AG09309 (cell line): ENCODE measurements at places on chromosomes 3 and 15.

DNA sequence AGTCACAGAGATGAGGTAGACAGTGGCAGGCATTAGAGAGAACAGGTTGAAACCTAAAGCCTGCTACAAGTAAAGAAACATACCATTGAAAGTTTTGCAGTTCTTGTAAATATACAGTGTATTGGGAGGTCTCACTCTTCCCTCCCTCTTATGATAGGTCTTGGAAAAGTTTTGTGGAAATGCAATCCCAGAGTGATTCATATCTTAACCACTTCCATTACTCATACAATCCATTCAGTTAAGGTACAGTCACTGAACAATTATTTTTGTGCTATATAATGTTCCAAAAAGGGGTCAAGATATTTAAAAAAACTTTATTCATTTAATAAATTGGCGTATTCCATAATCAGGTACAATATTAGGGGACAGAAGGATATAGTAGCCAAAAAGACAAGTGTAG lies 737.7 kb upstream of the ALCAM start:
- DNase-seq = peak; percentile 43

DNA sequence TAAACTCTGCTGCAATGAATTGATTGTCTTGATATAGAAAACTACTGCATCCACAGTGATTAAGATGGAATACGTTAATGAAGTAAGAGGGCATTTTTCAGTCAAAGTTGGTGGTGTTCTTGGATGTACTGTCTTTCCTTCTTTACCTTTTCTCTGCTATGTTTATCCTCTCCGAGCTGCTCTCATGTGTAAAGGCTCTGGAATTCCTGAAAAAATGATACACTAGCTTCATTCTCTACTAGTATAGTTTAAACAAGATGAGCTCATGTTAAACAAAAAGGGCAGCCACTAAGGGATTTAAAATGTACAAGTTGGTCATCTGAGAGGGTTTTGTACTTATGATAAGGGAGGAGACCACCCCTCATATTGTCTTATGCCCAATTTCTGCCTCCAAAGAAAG lies 504.6 kb upstream of the NECTIN3 start:
- no peak for DNase-seq

DNA sequence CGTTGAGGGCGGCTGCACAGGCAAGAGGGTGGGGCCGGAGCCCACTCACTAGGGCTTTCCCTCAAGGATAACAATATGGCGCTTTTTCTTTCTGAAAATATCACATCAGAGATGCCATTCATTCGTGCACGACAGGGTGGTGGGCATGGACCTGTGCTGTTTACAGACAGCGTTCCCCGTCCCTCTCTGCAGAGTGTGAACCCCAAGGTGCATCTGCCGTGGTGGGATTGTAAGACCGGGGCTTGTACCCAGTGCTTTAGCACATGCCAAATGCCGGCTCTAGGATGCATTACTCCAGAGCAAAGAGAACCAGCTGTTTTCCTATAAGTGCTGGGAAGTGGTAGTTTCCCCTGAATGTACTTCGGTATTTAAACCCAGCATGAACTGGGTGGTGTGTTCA lies 37.0 kb downstream of the CHDH start:
- DNase-seq = no peak

- no peak for DNase-seq
Observed at GRCh38 chr15:69167218-69167846, 6.9 kb downstream of the GLCE start.

GRCh38 chr15:41207687-41208448 lies 22.7 kb downstream of the EXD1 start:
- DNase-seq = peak; percentile 66

DNA sequence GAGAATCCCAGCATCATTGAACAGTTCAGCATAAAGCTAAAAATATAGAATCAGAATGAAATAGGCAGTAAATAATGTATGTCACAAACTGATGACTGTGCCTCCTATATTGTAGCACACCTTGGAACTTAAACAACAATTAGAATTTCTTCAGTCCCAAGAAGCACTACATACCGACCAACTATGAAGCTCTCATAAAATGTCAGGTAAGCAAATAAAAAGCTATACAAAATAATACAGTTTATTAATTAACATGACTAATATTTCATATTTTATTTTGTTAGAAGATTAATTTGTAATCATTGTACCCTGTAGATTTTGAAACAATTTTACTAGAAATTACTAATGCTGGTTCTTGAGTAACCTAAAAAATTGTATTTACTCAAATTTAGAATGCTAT lies 85.1 kb upstream of the GK5 start:
- DNase-seq = no peak

DNA sequence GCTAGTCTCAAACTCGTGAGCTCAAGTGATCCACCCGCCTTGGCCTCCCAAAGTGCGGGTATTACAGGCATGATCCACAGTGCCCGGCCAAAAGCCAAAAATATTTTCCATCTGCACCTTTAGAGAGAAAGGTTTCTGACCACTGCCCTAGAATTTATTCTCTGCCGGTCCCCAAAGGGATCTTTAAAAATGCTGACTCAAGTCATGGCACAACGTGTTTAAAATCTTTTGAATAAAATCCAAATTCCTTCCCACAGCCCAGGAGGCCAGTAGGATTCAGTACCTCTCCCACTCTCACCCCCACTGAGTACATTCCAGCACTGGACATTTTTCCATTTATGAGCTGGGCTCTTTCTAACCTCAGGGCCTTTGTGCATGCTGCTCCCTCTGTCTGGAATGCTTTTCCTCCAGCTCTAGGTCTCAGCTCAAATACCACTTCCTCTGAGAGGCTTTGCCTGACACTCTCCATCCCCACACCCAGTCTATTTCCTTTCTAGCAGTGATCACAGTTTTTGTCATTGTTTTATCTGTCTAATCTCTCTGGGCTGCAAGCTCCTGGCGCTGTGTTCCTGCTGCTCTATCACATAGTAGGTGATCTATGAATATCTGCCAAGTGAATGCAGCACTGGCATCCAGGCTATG lies 502.9 kb downstream of the SHQ1 start:
- no peak for DNase-seq

DNA sequence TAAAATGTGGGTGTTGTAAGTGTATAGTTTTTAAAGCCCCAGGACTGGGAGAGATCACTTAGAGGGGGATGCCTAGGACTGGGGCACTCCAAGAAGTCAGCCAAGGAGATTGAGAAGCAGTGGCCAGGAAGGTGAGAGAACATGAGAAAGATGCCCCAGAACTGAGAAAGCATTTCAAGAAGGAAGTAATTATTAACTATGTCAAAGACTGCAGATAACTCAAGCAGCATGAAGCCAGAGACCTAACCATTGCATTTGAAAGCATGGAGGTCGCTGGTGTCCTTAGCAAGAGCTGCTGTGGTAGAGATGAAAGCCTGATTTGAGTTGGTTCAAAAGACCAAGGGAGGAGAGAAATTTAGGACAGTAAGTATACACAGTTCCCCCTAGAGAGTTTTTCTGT lies 30.6 kb upstream of the SLC2A2 start:
- no peak for DNase-seq

GRCh38 chr15:85174521-85174920 lies 192.9 kb downstream of the PDE8A start:
- DNase-seq = no peak

- DNase-seq = no peak
Observed at GRCh38 chr3:88640581-88640980, 466.8 kb upstream of the EPHA3 start.

GRCh38 chr3:6753536-6753935 lies 107.4 kb upstream of the GRM7 start:
- DNase-seq = no peak

DNA sequence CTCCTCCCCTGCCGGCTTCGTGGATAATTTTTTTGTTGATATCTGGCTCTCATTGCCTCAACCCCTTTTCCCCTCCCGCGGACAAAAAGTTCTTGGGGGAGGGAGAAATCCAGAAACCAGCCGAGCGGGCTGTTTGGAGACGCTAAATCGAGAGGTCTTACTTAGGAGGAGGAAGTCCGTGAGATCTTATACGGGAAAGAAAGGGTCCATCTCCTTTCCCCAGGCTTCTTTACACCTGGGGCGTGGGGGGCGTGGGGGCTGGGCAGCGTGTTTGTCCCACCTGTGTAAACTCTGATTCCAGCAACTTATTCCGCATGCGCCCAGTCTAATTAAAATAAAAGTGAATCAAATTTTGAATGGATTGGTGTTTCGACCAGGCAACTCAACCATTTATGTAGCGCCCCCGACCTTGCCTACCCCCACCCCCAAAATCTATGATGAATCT lies 364 bp upstream of the CADPS start:
- no peak for DNase-seq

- DNase-seq = no peak
Observed at GRCh38 chr3:171115667-171116066, 89.1 kb upstream of the SLC2A2 start.

DNA sequence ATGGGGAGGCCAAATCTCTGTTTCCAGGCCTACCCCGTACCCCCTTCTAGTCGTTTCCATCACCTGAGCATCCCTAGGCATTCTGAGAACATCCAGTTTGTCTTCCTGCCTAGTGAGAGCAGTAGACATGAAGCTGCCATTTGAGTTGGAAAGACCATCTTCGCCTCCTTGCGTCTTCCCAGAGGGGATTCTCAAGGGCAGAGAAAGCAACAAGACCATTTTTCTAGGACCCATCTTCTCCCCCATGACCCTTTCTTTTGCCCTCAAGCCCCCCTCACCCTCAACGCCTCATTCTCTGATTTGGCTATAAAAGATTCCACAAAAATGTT lies 148.7 kb upstream of the BHLHE40 start:
- no peak for DNase-seq

DNA sequence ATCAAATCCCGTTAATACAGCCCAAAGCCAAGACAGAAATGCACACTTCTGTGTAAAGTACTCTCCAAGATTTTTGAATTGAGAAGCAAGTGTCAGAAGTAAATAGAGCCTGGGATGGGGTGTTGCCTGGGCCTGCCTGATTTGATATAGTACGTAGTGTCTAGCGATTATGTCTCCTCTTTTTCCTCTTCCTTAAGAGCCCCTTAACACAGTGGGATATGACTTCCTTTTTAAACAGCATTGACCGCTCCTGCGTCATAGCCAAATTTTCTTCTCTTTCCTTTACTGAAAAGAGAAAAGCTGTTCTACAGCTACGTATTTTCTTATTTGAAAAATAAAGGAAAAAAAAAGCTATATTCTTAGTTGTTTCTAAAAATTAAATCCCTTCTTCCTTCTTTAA lies 97.7 kb downstream of the PLCL2 start:
- DNase-seq = no peak

- DNase-seq = peak; percentile 11
Observed at GRCh38 chr3:32733631-32734229, 48.7 kb downstream of the CNOT10 start.

- no peak for DNase-seq
Observed at GRCh38 chr3:192372616-192373015, 354.7 kb downstream of the FGF12 start.

DNA sequence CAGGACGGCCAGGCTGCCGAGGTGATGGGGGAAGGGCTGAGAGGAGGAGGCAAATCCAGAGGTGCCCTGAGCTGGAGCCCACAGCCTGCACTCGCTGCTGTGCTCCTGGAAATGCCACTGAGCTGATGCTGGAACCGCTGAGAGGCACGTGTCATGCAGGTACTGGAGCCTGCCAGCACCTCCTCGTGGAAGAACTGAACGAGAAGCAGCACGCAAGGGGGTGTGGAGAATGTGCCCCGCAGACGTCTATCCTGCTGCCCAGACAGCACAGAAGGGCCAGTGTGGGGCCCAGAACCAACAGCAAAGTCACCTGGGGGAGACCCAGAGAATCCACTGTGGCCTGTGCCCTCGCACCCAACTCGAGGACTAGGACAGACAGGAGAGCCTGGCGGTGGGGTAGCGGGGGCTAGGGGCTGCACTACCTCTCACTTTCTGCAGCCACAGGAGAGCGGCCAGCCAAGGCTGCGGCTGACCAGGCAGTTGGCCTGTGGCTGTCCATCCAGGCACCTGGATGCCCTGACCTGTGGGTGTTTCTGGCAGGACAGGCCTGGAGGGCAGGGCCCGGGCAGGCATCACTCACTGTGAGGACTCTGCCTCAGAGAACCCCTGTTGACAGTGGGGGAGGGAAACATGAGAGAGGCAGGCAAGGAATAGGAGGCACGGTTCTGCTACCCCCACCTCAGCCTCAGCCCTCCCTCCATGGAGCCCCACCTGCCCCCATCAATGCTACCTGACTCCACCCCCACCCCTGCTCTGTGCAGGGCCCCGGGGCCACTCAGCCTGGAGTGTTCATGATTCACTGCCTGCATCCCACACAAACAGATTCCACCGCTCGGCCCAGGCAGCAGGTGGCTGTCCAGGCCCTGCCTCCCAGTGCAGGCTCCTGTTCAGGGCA lies 213.1 kb downstream of the TBC1D2B start:
- DNase-seq = no peak

DNA sequence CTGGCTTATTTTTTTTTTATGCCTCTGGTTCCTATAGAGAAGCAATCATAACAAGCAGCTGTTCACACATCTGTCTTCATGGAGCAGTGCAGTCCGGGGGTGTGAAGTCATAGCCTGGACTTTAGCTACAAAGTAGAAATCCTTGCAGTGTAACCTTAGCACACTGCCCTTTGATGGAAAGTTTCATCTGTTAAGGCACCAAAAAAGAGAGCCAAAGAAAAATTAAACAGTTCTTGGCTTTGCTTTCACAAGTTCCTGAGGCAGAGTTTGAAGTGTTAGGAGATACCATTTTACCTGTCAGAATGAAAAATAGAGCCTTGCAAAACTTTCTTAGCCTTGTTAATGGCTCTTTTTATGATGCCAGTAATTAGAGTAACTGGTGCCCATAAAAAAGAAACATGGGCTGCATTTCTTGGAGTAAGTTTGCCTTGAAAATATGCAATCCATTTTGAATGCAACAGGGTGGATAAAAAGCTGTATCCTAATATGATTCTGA lies 84.1 kb downstream of the PIK3R4 start:
- no peak for DNase-seq

DNA sequence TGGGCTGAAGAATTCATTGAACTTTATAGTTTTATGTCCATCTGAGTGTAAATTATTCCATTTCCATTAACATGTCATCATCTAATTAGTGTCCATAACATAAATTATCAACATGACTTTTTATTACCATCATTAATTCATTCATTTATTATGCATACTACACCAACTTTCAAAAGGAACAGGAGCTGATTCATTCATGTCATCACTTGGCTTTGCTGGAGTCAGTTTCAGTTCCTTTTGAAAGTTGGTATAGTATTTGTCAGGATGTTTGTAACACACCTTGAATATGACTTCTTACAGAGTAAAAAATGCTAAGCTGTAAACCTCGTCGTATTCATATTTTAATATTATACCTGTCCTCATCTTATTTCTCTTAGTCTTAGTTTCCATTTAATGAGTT lies 298.0 kb upstream of the RBMS3 start:
- DNase-seq = no peak

- no peak for DNase-seq
Observed at GRCh38 chr3:116265976-116266584, 179.2 kb downstream of the LSAMP start.

GRCh38 chr3:107235193-107235927 lies 141.9 kb upstream of the CCDC54 start:
- DNase-seq = no peak

DNA sequence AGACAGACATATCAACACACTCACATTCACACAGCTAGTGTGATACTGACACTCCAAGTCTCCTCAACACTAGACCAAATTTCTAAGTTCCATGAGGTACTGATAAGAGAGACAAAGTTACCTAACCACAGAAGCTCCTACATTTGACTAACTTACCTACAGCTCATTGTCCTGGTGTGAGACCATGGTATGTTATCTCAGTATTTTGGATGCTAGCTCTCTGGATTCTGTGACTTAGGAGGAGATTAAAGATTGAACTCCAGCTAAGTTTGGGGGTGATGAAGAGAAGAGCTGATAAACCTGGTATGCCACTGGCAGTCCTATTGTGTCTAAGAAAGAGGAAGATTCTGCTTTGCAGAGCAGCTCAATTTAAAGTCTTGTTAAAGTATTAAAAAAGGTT lies 144.0 kb upstream of the MYRIP start:
- DNase-seq = no peak
